ENCODE measurements at places on chromosomes 2 and 18. TPM values are rescaled to one million over a fixed set of nuclear protein-coding genes. Genes with fewer than 3 reads are reported as not detected.

The FN1 gene
- total RNA-seq = 5.9 TPM

The GALNT13 gene
- total RNA-seq = not detected

The KCNF1 gene
- not detected for total RNA-seq

The RAB6D gene
- total RNA-seq = not detected

The SERPINB2 gene
- 12.5 TPM for total RNA-seq

The CYP1B1 gene
- 10.1 TPM for total RNA-seq

DNA sequence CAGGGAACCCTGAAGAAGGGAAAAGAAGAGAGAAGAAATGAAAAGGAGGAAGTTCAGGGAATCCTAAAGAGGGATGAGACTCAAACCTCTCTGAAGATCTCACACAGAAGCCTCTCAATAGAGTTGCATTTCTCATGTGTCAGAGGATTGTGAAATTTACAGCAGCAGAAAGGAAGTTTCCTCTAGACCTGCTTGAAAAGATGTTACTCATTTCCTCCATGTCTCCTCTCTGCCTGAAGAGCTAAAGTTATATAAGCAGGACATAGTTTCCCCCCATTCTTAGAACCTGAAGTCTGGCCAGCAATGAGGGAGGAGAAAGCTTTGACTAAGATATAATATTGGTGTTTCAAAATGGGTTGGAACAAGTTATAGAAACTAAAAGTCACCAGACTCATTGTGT is 1155.6 kb downstream of the LRP1B start:
- H3K36me3 ChIP-seq = no peaks in the 10 kb centered on the region
- H3K4me1 ChIP-seq = no peaks in the 10 kb centered on the region
- no peak overlapping the region for H3K27ac ChIP-seq

DNA sequence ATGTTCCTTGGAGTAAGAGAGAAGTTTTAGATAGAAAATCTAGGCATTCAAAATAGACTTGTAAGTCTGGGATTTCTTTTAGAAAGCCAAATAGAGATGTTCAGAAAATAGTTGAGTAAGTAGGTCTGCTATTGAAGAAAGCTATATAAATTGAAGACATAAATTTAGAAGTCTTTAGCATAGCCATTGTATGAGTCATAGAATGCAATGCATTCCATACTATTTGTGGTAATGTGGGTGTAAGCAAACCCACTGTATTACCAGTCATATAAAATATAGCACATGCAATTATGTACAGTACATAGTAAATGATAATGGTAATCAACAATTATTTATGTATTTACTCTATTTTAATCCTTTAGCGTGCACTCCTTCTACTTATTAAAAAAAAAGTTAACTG is 14.1 kb downstream of the MC4R start:
- no peak overlapping the region for H3K4me3 ChIP-seq
- H3K4me1 ChIP-seq = no peaks in the 10 kb centered on the region
- H3K27ac ChIP-seq = no peak overlapping the region

DNA sequence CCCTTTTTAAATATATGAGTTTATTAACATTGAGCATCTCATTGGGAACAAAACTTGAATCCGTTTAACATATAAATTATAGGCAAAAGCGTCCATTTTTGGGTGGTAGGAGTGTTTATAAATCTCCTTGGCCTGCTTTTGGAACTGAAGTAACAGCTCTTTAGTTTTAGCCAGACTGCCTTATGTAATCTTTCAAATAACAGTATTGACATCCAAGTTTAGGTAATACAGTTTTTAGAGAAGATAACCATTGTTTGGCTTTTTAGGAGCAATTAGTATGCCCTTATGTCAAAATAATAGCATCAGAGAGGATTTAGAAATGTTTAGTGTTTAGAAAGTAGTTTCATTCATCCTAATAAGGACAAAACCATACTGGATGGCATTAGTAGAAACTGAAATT is 361.9 kb downstream of the ARHGAP15 start:
- no peak overlapping the region for H3K27ac ChIP-seq
- no peaks in the 10 kb centered on the region for H3K27me3 ChIP-seq
- H3K4me3 ChIP-seq = no peak overlapping the region
- H3K36me3 ChIP-seq = no peaks in the 10 kb centered on the region
- DNase-seq = no peak

DNA sequence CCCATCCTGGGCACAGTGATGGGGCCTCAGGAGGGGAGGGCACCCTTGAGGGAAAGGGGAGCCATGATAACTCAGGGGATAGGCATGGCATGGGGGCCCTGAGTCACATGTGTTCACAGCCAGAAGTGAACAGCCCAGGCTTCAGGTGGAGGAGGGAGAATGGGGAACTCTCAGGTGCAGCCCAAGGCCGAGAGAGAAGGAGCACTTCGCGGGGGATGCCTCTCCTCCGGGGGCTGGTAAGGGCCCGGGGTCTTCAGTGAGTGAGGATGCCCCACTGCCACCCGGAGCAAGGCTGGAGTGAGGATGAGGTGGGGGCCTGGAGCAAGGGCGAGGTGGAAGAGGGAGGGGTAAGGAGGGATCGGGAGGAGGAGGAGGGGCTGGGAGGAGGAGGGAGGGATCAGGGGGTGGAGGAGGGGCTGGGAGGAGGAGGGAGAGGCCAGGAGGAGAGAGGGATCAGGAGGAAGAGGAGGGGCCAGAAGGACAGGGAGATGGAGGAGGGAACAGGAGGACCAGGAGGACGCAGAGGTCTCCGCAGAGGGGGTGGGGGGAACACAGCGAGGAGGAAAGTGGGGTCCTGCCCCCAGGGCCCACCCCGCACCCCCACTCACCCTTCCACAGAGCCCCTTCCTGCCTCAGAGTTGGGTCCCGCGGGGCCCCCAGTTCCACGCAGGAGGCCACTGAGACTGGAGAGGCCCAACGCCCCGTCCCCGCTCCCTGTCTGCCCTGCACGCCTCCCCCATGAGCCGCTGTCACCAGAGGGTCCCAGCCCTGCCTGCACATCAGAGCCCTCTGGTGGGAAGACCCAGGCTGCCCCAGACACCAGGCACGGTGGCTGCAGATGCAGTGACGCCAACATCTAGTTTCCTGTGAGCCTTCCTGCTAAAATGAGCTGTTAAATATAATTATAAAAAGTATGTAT is 42.8 kb downstream of the RAMP1 start:
- H3K4me1 ChIP-seq = peaks cover 31% of the 10 kb centered on the region
- H3K27ac ChIP-seq = no peak overlapping the region
- no peaks in the 10 kb centered on the region for H3K36me3 ChIP-seq
- H3K27me3 ChIP-seq = no peaks in the 10 kb centered on the region

DNA sequence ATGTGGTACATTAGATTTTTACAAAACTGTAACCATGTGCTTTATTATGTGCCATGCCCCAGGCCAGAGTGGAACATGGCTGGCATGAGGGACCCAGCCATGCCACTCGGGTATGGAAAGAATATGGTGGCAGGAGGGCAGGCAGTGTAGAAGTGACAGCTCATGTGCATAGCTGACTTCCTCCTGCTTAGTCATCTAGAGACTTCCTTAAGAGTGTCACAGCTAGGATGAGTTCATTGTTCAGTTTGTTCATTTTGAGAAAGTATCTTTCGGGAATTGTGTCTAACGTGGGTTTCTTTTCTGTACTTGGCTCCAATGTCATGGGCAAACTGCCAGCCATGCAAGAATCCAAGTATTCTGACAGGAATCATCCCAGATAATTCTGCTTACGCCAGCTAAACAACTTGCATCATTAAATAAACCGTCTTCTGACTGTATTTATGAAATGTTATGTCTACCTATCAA is 94.3 kb upstream of the ITGB6 start:
- no peaks in the 10 kb centered on the region for H3K36me3 ChIP-seq
- DNase-seq = no peak
- H3K27ac ChIP-seq = no peak overlapping the region
- H3K4me3 ChIP-seq = no peak overlapping the region
- H3K27me3 ChIP-seq = no peaks in the 10 kb centered on the region

DNA sequence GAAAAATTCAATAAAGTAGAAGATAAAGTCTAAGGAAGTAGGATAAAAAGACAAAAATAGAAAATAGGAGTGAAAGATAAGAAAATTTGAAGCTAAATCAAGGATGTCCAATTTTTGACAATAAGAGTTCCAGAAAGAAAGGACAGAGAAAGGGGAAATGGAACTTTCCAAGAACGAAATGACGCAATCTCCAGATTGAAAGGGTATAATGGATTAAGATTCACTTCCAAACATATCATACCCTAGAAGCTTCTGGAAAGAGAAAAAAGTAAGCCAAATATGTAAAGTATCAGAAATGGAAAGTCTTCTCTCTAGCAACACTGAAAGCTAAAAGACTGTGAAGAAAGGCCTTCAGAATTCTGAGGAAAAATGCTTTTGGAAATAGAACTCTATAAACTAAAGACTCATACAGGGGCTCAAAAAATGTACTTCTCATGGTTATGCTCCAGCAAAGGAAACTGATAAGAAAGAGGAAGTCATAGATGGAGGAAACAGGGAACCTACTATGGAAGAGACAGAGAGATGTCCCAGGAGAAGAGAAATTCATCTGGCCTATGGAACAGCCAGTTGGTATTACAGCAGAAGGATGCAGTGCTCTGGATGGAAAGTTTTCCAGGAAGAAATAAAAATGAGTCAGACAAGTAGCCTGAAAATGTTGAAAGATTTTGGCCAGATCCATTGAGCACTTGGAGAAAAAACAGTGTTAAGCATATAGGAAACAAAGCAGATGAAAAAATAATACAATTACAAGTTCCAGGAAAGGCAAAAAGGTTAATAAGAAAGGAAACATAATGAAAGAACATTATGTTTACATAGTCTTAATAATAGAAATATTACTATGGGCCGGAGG is 20.1 kb downstream of the CASP8 start:
- no peaks in the 10 kb centered on the region for H3K4me1 ChIP-seq
- H3K4me3 ChIP-seq = no peak overlapping the region
- no peak for DNase-seq

DNA sequence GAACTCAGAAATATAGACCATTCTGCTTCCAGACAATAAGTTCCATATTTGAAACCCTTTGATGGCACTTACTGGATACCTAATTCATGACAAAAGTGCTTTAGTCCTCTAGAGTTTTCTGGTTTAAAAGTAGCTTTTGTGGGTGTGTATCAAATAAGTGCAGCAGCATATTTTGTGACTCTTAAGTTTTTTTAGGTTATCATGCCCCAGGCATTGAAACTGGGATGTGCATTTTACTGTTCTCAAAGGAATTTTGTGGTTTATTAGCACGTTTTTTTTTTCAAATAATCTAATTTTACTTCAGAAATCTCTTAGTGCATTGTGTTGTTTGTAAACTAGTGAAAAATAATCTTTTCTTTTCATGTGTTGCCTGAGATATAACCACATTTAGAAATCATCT is 1.5 kb downstream of the XRCC5 start:
- H3K4me1 ChIP-seq = peaks cover 29% of the 10 kb centered on the region
- no peaks in the 10 kb centered on the region for H3K36me3 ChIP-seq
- H3K27ac ChIP-seq = peak overlapping the region; percentile 99
- no peaks in the 10 kb centered on the region for H3K27me3 ChIP-seq

DNA sequence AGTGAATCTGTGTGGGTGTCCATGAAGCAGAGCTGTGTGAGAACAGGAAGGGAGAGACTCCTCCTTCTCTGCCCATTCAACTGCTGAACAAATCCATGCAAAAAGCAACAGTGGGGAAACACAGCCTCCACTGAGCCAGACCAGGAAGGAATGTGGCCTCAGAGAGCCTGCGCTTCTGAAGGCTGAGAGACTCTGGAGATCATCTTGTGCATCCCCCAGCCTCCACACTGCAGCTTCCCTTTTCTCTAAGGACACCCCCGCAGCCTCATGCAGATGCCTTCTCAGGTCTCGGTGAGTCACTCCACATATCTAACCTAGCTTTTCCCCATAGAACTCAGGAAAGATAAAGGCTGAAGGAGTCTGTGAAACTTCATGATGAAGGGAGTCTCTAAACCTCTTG is 402.9 kb downstream of the TNS1 start:
- no peak overlapping the region for H3K4me3 ChIP-seq
- DNase-seq = no peak
- H3K36me3 ChIP-seq = no peaks in the 10 kb centered on the region
- no peaks in the 10 kb centered on the region for H3K4me1 ChIP-seq
- no peak overlapping the region for H3K27ac ChIP-seq
- H3K27me3 ChIP-seq = peaks cover 5% of the 10 kb centered on the region

DNA sequence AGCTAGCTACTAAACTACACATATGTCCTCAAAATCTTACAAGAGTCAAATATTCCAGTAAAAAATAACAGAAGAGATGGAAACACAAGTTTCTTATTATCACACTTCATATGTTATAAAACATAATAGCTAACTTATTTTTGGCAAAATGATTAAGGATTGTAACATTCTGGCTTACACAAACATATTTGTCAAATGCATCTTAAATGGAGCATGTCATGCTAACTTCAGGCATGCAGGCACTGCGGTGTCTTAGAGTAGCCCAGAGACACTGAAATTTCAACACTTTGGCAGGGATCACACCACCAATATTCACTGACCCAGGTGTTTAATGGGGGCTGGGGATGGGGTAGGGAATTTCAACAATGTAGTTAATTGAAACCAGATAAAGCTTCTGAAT is 51.6 kb downstream of the LDAH start:
- H3K27ac ChIP-seq = no peak overlapping the region
- no peaks in the 10 kb centered on the region for H3K27me3 ChIP-seq
- no peaks in the 10 kb centered on the region for H3K36me3 ChIP-seq
- DNase-seq = no peak

DNA sequence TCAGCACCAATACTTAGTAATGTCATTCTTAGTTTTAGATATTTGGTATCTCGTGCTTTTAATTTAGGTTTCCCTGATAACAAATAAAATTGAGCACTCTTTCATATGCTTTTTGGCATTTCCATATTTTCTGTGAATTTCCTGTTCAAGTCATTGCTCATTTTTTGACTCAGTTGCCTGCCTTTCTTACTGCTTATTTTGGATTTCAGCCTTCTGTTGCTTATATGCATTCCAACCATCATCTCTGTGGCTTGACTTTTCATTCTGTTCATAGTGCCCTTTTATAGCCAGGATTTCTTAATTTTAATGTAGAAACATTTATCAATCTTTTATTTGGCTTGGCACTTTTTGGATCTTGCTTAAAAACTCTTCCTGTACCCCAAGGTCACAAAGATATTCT is 14.5 kb upstream of the KIF3C start:
- H3K27me3 ChIP-seq = no peaks in the 10 kb centered on the region
- H3K27ac ChIP-seq = no peak overlapping the region
- H3K4me3 ChIP-seq = no peak overlapping the region
- DNase-seq = no peak
- no peaks in the 10 kb centered on the region for H3K36me3 ChIP-seq

DNA sequence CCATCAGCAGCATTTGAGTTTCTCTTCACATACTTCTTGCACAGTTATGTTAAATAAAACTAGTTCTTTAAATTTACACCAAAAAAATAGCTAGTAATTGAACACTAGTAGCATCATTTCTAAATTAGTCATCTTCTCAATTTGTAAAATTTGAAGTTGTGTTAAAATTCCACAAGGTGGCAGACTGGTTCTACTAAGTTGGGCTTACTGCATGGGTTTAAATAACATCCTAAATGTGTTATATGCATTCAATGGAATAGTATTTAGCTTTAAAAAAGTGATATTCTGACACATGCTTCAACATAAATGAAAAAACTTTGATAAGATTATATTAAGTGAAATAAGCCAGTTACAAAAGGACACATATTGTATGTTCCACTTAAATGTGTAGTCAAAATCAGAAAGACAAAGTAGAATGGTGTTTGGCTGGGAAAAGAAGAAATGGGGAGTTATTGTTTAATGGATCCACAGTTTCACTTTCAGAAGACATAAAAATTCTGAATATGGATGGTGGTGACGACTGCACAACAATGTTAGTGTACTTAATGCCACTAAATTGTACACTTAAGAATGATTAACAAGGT is 28.7 kb upstream of the RPRD1A start:
- DNase-seq = no peak
- H3K4me3 ChIP-seq = no peak overlapping the region
- no peaks in the 10 kb centered on the region for H3K36me3 ChIP-seq
- no peak overlapping the region for H3K27ac ChIP-seq
- no peaks in the 10 kb centered on the region for H3K4me1 ChIP-seq
- H3K27me3 ChIP-seq = no peaks in the 10 kb centered on the region

- H3K4me1 ChIP-seq = no peaks in the 10 kb centered on the region
- H3K4me3 ChIP-seq = peak overlapping the region; percentile 81
- H3K27ac ChIP-seq = peak overlapping the region; percentile 55
Observed at GRCh38 chr2:85611217-85611704, 605 bp downstream of the C2orf68 start.
